ENCODE measurements at places on chromosomes 3 and 15.

DNA sequence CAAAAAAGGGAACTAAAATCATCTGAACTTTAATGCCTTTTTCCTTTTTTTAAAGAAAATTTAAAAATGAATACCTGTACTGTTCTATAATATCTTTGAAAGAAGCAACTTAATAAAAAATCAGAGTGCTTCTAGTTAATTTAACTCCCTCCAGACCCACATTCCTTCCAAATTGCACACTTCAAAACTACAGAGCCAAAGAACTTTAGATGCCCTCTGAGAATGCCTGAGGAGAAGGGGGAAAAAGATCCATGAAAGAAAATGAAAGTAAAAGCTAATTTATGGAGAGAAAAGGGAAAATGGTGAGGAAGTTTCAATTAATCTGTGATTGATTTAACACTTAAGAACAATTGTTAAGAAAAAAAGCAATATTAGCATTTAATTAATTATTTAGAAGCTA, 1141.6 kb downstream of the IGSF11 start:
- DNase-seq, result no peak

DNA sequence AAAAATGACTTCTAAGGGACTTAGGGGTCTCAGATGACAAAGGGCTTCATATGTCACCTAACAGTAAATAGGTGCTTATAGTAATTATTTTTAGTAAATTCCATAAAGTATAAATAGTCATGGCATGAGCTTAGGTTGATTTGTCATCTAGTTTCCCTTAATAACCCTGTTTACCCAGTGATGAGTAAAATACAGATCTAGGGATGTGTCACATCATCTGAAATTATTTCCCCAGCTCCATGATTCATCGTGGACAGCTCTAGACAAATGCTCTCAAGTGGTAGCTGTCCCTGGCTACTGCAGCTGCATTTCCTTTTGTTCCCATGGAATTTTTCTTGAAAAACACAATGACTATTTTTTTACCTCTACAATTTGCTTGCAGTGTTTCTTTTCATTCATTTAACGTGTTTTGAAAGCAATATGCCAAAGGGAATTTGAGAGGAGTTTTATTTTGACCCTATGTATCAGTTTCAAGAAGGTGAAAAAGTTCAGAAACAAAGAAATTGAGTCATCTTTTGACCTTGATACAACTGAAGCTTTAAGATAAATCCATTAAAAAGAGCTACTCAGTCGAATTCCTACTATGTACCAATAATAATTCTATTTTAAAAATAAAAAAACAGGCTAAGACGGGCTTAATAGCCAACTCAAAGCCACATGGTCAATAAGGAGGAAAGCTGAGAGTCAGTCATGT, 241.6 kb downstream of the KCNMB2 start:
- no peak for DNase-seq

DNA sequence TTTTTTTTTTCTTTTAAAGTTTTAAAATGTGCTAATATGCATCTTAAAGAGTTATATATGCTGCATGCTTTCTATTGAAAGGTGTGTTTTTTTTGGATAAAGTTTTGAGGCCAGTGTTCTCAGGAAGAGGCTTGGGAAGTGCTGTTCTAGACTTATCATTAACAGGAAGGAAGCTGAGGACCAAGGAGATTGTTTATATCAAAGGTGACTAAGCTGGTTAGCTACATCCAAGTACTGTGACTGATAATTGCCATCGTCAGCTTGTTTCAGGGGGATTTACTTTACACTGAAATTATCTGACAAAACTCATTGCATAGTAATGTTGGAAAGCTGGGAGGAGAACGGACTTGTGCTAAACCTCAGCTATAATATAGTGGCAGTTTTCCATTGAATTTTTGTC, 36.3 kb upstream of the UTS2B start:
- DNase-seq, result no peak

GRCh38 chr15:67542420-67543347, at the start of gene MAP2K5:
MAP2K5 (plus strand) TSS chr15:67542703; CDS start chr15:67543336, 633 bp downstream.
- DNase-seq, result peak; percentile 84

DNA sequence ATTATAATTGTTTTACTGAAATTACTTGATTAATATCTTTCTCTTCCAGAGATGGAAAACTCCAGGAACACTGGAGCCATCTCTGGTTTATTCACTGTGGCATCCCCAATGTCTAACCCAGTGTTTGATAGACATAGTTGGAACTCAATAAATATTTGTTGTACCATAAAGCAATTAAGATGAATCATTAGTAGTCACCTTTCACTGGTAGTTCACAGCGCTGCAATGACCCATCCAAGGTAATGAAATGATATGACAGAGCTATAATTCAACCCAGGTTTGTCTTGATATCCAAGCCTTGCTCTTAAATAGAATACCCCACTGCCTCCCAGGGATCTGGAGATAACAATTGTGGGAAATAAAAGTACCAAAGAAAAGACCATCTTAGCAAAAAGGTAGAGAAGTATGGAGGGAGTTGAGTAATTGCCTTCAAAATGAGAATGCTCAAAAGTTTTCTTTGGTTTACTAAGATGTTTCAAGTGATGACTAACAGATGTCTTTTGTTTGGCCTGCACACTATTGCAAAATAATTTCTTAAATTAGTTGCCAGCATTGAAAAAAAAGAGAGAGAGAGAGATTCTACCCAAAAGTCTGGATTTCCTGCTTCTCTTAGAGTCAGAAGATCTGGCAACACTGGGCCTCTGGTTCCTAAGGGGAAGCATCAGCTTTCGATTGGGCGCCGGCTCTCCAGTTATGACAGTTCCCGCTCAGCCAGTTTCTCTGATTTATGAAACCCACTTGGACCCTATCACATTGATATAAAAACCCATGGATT, 348.5 kb downstream of the ERC2 start:
- no peak for DNase-seq

GRCh38 chr3:31804251-31805051, 176.6 kb downstream of the OSBPL10 start:
- no peak for DNase-seq

DNA sequence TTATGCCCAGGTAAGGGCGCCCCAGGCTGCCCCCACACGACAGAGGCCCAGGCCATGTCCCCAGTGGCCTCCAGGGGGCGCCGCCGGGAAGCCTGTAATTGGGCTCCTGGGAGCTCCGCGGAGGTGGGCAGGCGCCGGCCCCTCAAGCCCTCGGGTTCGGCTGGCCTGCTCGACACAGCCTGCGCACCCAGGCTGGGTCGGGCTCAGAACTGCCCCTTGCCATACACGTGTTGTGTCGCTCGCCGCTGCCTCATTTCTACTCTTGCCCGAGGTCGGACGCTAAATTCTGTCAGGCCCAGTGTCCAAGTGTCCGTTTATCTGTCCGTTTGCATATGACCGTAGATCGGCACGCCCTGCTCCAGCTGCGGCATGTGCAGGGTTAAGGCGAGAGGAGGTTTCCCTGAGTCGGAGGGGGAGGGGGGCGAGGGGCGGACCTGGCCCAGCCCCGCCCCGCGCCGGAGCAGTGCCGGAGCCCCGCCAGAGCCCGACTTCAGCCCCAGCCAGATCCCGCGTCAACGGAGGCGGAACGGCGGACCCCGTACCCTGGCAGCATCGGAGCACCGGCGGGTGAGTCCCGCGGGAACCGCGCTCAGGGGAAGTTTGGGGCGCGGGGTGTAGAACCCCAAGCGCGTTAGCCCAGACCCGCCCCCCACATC, at the start of gene KLHDC8B:
Gene KLHDC8B (plus strand): TSS at position 480 of the 656 bp plus-strand sequence. CDS start 1,172 bp downstream, outside the sequence.
- DNase-seq, result peak; percentile 83
